GM03348 (cell line): ENCODE measurements at places on chromosomes 1 and 21.
A peak's percentile ranks its signal among the peaks of the same experiment; 100 is the strongest.

DNA sequence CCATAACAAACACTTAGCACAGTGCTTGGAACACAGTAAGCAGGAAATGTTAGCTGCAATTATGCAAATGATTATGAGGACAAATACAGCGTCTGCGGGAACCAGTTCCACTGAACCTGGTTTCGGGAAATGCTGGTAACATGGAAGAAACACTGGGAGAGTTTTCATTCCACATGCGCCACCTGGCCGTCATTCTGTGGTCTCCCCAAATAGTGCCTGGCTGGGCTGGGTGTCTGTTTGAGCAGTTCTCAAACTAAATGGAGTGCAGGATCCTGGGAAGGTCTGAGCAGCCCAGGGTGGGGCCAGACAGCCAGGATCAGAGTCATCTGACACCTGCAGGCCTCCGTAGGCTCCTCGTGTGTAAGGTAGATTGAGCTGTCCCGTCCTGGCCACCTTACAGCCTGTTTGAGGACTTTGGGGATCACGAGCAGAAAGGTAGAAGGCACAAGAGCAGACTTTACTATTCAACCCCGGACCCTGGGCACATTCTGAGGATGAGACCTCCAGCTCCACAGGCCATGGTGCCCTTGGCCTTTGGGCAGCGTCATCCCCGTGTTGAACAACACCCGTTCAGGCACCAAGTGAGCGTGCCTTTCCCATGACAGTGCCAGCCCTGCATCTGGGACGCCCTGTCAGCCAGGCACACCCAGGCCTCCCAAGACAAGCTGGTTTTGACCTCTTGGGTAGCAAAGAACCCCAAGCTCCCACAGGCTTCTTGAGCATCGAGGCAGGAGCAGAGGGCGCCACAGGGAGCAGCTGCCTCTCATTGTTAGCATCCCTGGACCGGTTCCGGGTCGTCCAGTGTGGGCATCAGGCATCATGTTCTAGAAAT, 101.9 kb downstream of the PRDM2 start:
- DNase-seq = no peak

DNA sequence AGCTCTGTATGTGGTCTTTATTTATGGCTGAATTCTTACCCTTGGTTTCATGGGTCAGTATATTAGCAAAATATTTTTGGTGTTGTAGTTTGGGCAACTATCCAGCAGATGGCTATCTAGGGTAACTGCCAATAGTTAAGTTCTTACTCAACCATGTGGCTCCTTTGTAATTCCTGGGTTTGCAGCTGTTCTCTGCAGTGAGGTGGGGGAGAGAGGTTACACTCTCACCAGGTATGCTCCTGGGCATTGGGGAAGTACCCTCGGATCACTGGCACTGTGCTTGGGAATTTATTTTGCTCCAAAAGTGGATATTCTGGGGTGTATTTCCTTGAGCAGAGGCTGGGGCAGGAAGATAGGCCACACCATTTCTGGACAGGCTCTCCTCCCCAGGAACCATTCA, 436.7 kb upstream of the TMPRSS15 start:
- no peak for DNase-seq

- peak; percentile 19 for DNase-seq
Measured at GRCh38 chr21:27555996-27556395, 589.1 kb upstream of the ADAMTS5 start.

GRCh38 chr1:15410884-15411245, 1.2 kb downstream of the EFHD2 start:
- no peak for DNase-seq

GRCh38 chr1:243474136-243474881, 218.5 kb downstream of the SDCCAG8 start:
- DNase-seq = no peak

- no peak for DNase-seq
Measured at GRCh38 chr1:193437785-193438184, 251.4 kb upstream of the B3GALT2 start.

DNA sequence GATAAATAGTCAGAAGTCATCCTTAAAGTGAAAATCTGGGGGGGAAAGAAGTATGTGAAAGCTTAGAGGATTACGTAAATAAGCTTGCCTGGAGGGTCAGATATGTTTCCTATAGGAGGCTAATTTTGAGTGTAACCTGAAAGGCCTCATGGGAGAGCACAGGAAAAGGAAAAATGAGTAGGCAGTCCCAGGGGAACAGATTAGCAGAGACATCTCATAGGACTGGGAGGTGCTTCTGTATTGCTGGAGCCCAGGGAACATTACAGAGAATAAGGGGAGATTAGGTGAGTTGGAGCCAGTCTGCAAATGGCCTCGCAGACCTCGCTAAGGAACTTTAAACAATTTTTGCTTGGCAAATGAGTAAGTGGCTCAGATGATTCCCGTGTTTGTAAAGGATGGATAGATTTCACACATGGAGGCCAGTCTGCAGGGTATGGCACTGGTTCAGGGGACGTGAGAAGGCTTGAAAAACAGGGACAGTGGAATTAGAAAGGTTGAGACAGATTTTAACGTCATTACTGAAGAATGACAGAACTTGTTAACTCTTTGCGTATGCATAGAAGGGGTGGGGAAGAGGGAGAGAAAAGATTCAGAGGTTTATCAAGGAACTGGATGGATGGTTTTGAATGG, 149.1 kb downstream of the GREM2 start:
- DNase-seq = no peak

DNA sequence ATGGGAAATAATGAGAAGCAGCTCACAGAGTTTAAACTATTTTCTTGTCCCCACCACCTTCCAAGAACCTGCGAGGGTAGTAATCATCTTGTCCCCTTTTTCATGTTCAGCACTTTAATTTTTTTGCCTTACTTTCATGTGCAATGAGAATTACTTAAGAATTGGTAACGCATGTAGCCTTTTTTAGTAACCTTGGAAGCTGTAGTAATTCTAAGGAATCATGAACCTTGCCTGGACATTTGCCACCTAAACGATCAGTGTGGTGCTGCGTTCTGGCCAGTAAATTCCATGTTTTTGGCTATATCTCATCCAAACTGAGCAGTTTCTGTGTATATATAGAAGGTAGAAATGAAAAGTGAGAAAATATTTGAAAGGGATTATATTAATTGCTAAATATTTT, 3.9 kb upstream of the VAMP3 start:
- DNase-seq = no peak

DNA sequence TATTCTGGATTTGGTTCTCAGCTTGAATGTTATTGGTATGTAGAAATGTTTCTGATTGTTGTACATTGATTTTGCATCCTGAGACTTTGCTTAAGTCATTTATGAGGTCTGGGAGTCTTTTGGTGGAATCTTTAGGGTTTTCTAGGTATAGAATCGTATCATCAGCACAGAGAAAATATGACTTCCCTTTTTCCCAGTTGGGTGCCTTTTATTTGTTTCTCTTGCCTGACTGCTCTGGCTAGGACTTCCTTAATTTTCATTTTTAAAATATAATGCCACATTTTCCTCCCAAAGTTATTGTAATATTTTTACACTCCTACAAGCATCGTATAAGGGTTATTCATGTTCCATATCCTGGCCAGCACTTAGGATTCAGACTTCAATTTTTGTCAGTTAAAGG, 111.1 kb downstream of the FNBP1L start:
- no peak for DNase-seq

GRCh38 chr1:9086045-9086444, 16.6 kb upstream of the SLC2A5 start:
- no peak for DNase-seq

GRCh38 chr1:63818567-63819325, 44.9 kb downstream of the ROR1 start:
- no peak for DNase-seq

GRCh38 chr1:205294175-205294917, 27.2 kb downstream of the NUAK2 start:
- peak; percentile 84 for DNase-seq

GRCh38 chr1:44714532-44714931, 16.4 kb downstream of the RNU5D-1 start:
- no peak for DNase-seq

- DNase-seq = no peak
Measured at GRCh38 chr1:182642461-182642860, 38.3 kb upstream of the RGS16 start.

GRCh38 chr1:202221911-202222909, 28.6 kb downstream of the LGR6 start:
- no peak for DNase-seq

GRCh38 chr1:244849189-244849866, 13.9 kb downstream of the COX20 start:
- no peak for DNase-seq

DNA sequence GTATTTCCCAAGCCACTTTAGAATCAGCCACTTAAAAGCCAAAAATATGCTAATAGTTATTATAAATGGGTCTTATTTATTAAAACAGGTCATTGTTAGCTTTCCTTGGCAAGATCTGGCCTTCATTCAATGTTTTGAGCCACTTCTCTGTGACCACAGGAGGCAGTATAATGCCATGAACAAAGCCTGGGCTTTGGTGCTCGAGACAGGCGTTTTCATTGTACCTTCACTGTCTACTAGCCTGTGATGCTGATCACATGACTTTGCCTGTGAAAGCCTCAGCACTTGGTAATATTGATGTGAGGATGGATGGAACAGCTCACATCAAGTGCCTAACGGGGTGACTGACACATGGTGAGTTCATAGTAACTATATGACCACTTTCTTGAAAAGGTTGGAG, 217.0 kb downstream of the RWDD3 start:
- DNase-seq = no peak

- DNase-seq = no peak
Measured at GRCh38 chr1:81811757-81812371, 11.1 kb downstream of the ADGRL2 start.

- DNase-seq = peak; percentile 64
Measured at GRCh38 chr1:8540261-8540941, 222.5 kb downstream of the SLC45A1 start.

DNA sequence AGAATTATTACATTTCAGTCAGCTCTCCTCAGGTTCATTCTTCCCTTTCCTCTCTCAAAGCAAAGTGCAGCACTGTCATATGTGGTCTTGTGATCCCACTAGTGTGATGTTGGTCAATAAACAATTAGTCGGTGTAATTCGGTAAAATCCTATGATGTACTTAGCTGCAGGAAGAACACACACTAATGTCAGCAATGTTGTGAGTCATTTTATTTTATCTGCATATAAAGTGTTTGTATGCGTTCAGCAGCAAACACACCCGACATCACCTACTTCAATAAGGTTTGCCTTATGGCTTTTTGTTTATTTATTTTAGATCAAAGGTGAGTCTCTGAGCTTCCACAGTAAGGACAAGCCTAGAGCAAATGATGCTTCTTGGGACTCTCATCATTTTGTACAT, 47.8 kb downstream of the PTPN14 start:
- DNase-seq = no peak

- no peak for DNase-seq
Measured at GRCh38 chr1:88079036-88079435, 605.0 kb upstream of the PKN2 start.

DNA sequence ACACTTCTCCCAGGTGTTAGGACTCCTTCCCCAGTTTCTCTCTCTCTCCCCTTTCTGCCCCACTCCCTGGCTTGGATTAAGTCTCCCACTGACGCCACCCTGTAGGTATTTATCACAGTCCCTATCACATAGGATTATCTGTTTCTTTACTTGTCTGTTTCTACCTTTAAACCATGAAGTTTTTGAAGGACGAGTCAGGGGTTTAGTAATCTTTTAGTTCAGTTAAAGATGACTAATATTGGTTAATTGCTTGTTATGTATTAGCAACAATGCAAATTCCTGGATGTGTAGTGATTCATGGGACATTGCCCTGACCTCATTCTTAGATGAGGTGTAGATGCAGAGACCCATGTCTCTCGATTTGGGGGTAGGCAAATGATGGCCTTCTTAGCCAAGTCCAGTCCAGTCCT, 6.4 kb downstream of the LAMC1 start:
- peak; percentile 48 for DNase-seq

GRCh38 chr1:2449636-2450454, 26.2 kb upstream of the PLCH2 start:
- no peak for DNase-seq

DNA sequence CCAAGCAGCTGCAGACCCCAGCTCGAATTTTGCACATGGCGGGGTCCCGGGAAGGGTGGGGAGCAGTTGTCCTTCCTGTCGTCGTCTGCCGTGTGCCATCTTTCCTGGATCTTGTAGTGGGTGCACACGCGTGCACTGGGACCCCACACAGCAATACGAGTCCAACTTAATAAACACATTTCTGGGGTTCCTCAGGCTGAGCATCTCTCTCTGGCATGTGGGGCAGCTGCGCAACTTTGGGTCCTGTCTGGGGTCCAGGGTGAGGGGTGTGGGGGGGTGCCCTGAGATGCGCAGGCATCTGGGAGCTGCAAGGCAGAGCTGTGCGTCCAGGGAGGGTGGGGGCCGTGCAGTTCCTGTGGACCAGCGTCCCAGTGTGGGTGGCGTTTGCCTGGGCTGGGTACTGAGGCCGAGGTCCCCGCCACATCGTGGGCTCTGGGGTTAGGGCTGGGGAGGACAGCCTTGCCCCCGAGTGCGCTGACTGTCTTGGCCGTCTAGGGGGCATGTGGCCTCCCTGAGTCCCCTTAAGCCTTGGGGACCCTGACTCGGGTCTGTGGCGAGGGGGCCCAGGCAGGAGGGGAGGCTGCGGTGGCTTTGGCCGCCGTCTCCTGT, 652 bp upstream of the PLEKHN1 start:
- DNase-seq = no peak

DNA sequence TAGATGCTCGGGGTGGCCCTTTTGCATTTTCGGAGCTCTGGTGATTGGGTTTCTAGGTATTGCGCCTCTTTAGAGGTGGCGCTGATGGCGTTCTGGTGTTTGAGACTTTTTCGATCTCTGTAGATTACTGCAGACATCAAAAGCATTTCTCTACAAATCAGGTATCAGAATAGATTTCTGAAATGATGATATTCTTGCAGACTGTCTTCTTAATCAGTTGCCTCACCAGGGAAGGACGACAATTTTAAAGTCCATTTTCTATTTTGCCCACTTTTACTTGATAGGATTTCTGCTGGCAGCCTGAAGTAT, 65.2 kb upstream of the VAMP3 start:
- no peak for DNase-seq

DNA sequence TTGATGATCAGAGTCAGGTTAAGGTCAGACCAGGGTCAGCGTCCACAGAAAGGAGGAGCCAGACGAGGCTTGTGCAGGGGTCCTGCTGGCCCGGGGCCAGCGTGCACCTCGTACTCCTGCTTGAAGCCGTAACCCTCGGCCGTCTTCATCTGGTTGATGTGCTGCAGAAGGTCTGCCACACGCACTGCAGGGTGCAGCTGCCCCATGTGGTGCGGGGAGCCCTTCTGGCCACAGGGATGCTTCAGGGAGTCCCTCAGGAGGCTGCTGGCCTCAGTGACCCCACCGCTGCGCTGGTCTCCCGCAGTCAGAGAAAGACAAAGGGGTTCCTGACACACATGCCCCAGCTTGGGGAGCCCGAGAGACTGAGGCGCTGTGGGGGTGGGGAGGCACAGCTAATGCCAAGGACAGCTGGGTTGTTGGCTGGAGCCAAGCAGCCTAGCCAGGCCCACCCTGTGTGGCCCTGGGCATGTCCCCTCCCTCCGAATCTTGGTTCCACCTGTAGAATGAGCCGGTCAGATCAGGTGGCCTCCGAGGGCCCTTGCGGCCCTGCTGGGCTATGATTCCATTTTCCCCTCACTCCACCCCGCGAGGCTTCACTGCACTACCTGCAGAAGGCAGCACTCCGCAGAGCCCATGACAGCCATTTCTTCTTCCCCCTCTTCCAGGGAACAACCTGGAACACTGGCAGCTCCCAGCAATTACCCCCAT, 251.9 kb downstream of the PTPRU start:
- no peak for DNase-seq

- DNase-seq = no peak
Measured at GRCh38 chr1:20028726-20029125, 41.3 kb upstream of the PLA2G5 start.

GRCh38 chr1:96979304-96980268, 258.0 kb downstream of the PTBP2 start:
- no peak for DNase-seq
